ENCODE measurements at places on chromosomes 12 and 14.

DNA sequence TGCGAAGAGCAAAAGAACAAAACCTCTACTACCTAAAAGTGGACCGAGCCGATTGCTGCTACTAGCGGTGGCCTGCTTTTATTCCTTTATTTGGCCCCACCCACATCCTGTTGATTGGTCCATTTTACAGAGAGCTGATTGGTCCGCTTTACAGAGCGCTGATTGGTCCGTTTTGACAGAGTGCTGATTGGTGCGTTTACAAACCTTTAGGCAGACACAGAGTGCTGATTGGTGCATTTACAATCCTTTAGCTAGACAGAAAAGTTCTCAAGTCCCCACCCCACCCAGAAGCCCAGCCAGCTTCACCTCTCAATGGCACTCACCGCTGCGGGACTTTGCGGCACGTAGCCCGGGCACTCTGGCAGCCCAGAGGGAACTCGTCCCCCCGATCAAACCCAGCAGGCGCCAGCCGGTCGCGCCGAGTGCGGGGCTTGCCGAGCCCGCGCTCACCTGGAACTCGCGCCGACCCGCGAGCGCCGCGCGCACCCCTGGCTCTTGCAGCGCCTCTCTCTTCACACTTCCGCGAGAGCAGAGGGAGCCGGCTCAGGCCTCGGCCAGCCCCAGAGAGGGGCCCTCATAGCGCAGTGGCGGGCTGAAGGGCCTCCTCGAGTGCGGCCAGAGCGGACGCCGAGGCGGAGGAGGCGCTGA, 8.7 kb upstream of the FGD4 start:
- DNase-seq: peak; percentile 25

DNA sequence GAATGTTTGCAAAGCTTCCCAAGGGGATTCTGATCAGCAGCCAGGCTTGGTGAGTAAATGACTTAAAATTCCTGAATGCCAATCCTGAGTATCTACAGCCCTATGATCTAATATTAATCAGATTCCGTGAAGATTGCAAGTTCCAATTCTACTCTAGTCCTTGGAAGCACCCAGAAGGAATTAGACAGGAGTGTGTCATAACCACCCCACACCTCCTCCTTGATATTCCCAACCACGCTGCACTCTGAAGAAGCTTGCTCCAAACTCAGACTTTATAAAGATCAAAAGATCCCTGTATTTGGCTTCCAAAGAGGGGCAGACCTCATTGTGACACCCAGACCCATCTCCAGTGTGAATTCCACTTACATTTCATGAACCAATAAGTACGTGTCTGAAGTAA, 306.0 kb downstream of the BCL11B start:
- DNase-seq: no peak

DNA sequence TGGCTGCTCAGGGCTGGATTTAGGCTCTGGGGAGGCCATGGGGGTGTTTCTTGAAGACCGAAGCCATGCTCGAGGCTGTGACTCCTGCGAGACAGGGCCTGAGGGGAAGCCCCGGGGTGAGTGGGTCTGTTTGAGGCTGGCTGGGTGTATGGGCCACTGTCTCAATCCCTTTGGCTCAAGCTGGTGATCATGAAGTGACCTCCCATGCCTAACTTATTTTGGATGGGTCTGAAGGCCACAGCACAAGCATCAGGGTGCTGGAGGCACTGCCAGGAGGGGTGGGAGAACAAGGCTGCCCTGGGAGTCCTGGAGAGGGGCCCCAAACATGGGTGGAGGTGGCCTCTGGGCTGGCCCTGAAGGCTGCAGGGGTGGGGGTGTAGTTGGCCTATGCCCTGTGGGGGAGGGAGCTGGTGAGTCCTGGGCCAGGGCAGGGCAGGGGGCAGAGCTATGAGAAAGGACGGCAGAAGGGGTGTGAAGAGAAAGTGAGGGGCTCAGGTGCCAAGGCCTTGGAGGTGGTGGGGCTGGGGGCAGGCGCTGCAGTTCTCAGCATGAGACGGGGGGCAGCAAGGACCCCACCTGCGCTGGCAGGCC, 100.9 kb downstream of the KIF26A start:
- DNase-seq: no peak

- DNase-seq: peak; percentile 34
These were observed 490 bp downstream of the RILPL1 start for GRCh38 chr12:123532808-123533649.

DNA sequence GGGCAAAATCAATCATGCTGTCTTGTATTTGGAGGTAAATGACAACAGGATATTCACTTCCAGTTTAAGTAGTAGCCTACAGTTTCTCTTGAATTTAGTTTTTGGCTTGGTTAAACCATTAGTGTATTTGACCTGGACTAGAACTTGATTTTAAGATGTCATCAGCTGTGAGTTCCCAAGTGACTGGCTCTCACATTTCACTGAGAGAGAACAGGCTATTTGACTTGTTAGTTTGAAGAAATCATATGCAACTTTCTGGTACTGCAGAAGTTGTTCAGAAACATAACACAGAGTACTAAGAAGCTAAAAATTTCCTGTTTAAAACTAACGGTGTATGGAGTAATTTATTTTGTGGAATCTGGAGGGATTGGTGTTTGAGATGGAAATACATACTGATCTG, 22.3 kb downstream of the MNAT1 start:
- no peak for DNase-seq

DNA sequence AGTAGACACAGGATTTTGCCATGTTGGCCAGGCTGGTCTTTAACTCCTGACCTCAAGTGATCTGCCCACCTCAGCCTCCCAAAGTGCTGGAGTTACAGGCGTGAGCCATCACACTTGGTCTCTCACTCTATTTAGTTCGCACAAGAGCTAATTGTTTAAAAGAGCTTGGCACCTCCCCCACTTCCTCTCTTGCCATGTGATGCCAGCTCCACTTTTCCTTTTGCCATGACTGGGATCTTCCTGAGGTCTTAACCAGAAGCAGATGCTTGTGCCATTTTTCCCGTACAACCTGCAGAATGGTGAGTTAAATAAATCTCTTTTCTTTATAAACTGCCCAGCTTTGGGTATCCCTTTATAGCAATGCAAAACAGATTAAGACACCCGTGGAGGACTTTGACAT, 200.1 kb upstream of the FRMD6 start:
- no peak for DNase-seq

GRCh38 chr12:29709496-29710040, 74.2 kb downstream of the TMTC1 start:
- DNase-seq: no peak

GRCh38 chr14:92601757-92602417, 88.3 kb downstream of the RIN3 start:
- no peak for DNase-seq

GRCh38 chr12:120137833-120138232, 21.3 kb upstream of the RAB35 start:
- DNase-seq: no peak

GRCh38 chr12:43856972-43857371, 21.1 kb downstream of the TMEM117 start:
- no peak for DNase-seq

- DNase-seq: no peak
These were observed 51.7 kb downstream of the SLC25A47 start for GRCh38 chr14:100374876-100375265.

Data from brain (organoid and tissue), 16 donors.